Right lung (tissue), 10 donors: ENCODE measurements at places on chromosomes 7 and 10. TPM values are rescaled to one million over a fixed set of nuclear protein-coding genes. Genes with fewer than 3 reads are reported as not detected.

- DNase-seq: no peak
Observed at GRCh38 chr10:76405922-76406321, 974.5 kb downstream of the LRMDA start.

The HOXA13 gene
- polyA plus RNA-seq: not detected

DNA sequence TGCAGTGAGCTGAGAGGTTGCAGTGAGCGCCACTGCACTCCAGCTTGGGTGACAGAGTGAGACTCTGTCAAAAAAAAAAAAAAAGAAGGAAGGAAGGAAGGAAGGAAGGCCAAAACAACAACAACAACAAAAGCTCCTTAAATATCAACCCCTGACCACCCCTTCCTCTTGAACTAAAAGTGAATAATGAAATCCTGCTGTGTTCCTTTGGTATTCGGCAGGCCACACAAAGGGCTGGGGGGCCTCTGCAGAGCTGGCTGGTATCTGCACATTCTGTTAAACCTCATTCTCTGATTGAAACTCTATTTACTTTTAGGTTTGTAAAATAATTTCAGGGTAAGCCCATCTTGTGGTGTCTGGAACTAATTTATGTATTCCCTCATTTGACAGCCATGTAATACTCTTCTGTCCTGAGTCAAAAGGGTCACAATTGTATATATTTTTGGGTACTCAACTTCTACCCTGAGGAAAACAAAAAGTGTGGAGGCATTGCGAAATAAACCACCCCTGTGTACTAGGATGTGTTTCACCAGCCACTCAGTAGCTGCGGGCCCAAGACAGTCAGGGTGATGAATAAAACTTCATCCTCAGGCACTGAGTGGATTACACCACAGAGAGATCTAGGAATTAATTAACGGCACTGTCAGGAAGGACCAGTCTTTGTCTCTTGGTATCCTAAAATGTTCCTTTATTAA is 446.4 kb upstream of the PFKP start:
- DNase-seq: no peak

DNA sequence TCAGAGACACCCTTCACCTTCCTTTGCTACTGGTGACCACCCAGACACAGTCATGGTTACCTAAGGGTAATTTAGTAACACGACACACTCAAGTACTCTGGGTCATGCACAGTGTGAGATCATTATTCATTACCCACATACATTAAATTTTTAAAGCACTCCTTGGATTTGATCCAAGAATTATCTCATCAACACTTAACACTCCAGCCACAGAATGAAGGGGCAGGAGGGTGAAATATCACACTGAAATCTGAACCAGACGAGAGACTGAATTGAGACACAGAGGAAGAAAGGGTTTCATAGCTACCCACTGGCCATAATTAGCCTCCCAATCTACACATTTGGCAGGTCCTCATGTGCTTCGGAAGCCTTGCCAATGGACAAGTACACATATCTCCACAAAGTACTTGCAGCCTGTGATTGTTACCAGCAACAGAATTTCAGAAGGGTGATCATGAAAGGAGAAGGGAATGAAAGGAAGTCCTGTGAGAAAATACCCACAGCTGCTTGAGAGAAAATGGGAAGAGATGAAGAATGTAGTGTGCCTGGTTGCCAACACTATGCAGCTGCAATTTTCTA is 189.3 kb downstream of the POLR1F start:
- no peak for DNase-seq

DNA sequence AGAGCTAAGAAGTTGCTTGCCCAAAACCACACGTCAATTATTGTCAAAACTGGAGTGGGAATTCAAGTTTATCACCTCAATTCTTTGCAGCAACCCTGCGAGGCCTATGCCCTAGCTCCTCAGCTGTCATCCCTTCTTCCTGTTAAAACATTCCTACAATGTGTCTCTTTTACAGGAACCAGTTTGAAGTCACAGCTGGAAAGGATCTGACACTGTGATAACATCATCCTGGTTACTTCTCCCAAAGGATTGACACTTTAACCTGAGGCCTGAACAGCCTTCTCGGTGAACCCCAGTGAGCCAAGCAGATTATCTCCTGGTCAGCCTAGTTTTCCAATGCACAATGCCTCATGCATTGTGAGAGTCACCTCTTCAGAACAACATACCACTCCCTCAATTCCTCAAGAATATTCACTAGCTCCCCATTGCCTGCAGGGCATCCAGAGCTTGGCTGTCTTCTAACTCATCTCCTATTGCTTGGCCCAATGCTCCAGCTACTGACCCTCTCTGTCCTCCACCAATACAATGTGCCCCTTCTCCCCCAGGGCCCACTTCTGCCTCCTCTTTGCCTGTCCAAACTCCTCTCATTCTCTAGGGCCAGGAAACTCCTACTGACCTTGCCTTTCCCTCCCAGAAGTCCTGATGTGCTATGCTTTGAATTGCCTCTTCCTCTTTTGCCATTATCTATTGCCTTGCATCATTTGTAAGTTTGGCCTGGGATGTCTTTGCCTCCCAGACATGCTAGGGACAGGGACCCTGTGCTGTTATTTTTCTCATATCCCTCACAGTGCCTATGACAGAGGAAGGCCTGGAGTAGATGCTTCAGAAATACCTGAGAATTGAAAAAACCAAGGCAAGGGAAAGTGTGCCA is 10.4 kb upstream of the DLG5 start:
- DNase-seq: no peak

- no peak for DNase-seq
Observed at GRCh38 chr7:114148779-114149178, 230.0 kb upstream of the PPP1R3A start.

The OPN1SW gene
- polyA plus RNA-seq: 1.3 TPM

GRCh38 chr10:99331207-99331803 is 2.1 kb downstream of the CNNM1 start:
- no peak for DNase-seq

DNA sequence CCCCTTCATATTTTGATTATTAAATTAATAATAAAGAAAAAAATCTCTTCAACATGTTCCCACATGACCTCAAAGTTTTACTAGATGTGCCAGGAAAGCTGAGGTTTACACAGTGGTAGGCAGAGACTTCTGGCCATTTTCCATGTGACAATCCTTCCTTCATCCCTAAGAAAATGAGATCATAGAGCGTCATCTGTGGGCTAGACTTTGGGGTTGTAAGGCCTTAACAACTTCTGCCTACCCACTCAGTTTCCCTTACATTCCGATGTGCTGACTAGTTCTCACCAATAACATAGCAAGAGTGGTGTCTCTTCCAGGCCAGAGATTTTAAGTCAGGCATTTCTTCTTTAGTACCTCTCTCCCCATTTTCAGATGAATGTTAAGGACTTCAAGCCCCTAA is 171.1 kb upstream of the PHF14 start:
- DNase-seq: no peak

DNA sequence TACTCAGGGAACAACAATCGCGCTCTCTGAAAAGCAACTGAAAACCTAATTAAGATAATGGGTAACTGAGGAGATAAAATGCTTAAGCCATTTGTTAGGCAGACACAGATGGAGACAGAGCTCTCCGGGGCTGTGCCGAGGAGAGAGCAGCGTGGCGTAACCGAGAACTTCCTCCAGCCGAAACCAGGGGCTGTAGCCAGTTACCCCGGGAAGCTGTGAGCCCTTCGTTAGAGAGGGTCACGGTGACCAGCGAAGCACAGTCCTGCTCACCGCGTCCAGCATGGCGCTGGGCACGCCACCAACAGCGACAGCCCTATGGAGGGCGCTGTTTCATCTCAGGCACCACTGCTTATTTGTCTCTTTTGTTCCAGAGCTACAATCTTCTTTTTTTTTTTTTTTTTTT is 16.1 kb downstream of the PAPOLB start:
- no peak for DNase-seq
